ENCODE measurements at places on chromosomes 12 and 14.

DNA sequence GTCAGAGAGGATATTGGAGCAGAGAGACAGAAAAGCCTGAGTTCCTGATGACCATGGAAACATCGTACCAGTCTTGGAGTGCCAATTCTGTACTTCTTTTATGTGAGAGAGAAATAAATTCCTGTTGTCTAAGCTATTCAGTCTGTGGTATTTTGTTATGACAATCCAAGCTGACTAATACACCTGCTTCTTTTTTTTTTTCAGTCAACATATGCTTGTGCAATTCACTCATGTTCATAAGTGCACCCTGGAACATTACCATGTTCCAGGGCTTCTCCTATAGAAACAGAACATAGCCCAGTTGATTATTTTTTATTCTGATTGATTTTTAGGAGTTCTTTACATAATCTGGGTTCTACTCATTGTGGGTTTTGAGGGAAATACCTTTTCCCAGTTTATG, 1.7 kb upstream of the CHPT1 start:
- peak; percentile 75 for DNase-seq

DNA sequence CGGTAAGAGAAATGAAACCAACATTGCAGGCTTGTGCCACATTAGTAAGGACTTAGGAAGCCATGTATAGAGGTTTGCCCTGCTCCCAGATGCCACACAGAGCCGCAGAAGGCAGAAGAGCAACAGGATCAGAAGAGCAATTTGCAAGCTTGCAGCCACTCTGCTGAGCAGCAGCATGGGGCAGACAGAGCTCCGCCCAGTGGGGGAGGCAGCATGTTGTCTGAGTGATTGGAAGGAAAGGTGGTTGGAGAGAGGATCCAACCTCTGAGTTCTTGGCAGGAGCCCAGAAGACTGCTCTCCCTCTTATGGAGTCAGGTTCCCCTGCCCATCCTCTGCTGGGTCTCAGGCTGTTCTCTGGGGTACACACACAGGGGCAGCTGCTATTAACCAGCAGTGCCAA, 2.3 kb upstream of the KRT6A start:
- DNase-seq, result peak; percentile 91

- no peak for DNase-seq
Measured at GRCh38 chr12:79337662-79338290, 353.0 kb downstream of the PAWR start.

DNA sequence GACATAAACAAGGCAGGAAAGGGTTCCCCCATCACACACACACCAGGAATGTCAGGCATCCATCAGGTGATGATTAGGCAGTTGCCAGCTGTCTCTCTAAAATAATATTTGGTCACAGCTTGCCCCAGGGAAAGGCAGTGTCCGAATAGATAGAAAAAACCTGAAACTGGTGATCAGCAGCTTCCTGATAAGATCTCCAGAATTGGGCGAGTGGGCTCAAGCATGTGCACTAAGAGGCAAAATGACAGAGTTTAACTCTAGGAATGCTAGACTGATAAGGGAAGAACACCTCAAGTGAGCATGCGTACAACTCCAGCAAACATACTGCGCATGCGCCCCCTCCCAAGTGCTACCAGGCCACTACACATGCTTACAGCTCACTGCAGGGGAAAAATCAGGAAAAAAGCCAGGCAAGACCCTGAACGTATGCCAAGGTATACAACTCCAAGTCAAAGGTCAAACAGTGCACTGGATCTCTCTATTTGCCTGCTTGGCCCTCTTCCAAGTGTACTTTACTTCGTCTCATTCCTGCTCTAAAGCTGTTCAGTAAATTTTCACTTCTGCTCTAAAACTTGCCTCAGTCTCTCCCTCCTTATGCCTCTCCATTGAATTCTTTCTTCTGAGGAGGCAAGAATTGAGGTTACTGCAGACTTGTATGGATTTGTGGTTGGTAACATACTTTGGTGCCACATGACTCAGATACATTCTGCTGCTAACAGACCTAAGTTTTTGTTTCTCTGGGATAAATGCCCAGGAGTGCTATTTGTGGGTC, 73.5 kb upstream of the VASH1 start:
- no peak for DNase-seq

- DNase-seq, result no peak
Measured at GRCh38 chr12:113936460-113936859, 29.7 kb downstream of the RBM19 start.
